Epithelial cell of proximal tubule (primary cell): ENCODE measurements at places on chromosomes 5 and 9.

GRCh38 chr5:14686517-14686916 lies 22.0 kb downstream of the OTULIN start:
- DNase-seq = no peak

DNA sequence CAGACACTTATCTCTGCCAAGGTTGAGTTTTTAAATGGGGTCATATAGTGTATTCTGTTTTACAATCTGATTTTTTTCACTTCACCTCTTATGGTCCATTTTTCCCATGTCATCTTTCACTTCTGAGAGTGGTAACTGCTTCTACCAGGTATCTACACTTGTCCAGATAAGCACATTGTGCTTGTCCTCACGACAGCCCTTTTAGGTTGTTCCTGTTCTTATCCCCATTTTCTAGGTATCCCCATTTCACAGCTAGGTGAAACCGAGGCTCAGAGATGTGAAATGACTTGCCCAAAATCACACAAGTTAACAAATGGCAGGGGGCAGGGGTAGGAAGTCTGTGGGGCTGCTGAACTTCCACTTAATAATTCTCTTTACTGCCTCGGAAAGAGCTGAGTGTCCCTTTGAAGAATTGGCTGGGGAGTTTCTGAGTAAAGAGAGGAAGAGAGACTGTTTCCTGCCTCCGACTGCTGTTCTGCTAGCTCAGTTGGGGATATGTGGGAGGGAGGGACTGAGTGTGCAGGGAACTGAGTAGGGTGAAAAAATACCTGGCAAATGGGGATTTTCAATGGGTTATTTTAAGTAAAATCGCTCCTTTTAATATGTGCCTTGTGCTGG lies 255.4 kb downstream of the GRIA1 start:
- DNase-seq = no peak

- no peak for DNase-seq
Observed at GRCh38 chr5:107551088-107551487, 119.6 kb downstream of the EFNA5 start.

- DNase-seq = no peak
Observed at GRCh38 chr9:87069690-87070089, 122.4 kb upstream of the GAS1 start.

- no peak for DNase-seq
Observed at GRCh38 chr5:105428451-105429380, 1866.1 kb upstream of the NUDT12 start.

- DNase-seq = no peak
Observed at GRCh38 chr5:75659791-75660450, 48.7 kb downstream of the ANKDD1B start.

DNA sequence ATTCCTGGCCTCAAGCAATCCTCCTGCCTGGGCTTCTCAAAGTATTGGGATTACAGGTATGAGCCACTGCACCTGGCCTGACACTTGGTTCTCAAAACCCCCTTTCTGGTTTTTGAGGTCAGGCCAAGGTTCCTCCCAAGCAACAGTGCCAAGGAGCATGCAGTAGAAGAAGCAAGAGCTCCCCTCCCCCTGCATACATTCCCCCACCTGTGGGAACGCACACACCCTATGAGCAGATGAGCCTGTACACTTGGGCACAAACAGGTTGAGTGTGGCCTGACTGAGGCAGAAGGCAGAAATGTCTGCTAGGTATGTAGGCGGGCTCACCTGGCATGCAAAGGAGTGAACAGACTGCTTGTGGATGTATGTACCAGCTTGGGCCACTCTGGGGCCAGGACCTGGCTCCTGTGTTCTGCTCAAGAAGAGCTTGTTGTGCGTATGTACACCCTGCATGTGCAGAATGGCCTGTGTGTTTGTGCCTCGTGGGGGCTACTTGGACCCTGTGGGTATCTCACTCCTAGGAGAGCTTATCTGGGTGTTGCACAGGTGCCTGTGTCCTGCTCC lies 1.7 kb downstream of the GPRIN1 start:
- no peak for DNase-seq

DNA sequence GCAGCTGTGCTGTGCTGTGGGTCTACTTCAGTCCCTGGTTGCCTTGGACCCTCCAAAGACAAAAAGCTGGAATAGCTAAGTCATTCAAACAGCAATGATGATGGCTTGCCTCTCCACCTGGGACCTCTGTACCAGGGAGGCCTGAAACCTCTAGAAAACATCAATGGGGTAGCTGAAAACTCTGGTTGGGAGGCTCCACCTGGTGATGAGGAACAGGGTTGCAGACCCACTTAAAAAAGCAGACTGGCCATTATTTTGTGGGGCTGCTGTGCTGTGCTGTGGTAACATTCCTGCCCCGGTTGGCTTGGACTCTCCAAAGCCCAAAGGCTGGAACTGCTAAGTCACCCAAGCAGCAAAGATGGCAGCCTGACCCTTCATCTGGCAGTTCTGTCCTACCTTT lies 839.3 kb upstream of the ARRDC3 start:
- no peak for DNase-seq

- DNase-seq = no peak
Observed at GRCh38 chr5:4020400-4020799, 424.8 kb downstream of the IRX1 start.

DNA sequence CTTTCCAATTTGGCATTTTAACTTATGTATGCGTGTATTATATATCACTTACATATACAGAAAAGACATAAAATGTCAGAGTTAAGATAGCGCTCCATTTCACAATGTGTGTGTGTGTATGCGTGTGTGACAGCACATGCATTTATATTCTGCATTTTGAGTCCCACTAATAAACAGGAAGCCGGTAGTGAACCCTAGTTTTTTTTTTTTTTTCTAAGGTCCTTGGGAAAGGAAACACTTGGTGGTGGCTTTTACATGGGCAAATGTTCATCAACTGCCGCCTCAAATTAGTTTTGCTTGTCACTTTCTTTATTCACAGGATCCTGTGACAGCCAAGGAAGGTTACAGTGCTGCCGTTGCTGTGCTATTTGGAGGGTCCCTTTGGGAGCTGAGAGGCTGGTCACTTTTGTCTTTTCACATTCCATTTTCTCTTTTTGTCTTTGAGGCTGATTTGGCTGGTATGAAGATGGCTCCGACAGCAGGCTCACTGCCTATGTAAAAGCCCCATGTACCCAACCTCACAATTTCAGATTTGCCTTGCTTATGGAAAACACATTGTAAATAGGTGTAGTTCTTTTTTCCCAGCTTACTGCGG lies 298.9 kb downstream of the CSNK1G3 start:
- no peak for DNase-seq

DNA sequence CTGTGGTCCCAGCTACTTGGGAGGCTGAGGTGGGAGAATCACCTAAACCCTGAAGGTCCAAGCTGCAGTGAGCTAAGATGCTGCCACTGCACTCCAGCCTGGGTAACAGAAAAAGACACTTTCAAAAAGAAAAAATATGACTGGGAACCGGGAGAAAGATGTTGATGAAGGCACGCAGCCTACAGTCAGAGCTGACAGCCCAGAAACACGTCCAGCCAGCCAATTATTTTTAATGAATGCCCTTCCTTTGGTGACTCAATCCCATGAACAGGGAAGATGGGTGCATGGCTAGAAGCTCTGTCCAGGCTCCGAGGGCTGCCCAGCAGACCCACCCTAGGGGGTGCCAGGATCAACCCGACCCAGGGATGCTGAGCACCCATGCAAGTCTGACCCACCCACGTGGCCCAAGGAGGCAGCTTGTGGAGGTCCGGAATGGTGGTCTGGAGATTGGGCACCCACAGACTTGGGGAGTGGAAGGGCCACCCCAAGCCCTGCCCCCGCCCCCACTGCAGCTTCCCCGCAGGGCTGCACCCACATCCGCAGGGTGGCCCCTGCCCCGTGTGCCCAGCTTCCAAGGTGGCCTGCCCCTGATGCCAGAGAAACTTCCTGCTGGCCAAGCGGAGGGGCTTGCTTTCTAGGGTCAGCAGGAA lies 51.0 kb downstream of the ADAMTS2 start:
- DNase-seq = no peak

- DNase-seq = no peak
Observed at GRCh38 chr9:37187713-37188439, 67.5 kb downstream of the ZCCHC7 start.

GRCh38 chr9:93948441-93949072 lies 6.6 kb downstream of the BARX1 start:
- no peak for DNase-seq

DNA sequence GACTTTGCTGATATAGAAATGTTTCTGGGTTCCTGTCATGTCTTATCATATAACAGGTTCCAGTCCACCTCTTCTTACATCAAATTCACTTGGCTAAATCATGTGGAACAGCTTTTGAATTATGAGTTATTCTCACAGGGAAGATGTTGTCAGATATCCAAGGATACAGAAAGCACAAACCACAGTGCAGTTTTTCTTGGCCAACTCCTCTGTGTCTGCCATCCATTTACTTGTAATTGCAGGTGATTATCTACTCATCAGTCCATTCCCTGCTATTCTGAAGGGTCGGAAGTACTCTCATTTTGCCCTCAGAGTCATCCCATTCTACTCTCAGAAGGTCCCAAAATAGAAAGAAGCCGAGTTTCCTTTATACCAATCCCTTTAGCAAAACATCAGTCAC lies 10.0 kb downstream of the MARCHF11 start:
- no peak for DNase-seq

GRCh38 chr9:20270161-20270560 lies 352.1 kb downstream of the MLLT3 start:
- no peak for DNase-seq

DNA sequence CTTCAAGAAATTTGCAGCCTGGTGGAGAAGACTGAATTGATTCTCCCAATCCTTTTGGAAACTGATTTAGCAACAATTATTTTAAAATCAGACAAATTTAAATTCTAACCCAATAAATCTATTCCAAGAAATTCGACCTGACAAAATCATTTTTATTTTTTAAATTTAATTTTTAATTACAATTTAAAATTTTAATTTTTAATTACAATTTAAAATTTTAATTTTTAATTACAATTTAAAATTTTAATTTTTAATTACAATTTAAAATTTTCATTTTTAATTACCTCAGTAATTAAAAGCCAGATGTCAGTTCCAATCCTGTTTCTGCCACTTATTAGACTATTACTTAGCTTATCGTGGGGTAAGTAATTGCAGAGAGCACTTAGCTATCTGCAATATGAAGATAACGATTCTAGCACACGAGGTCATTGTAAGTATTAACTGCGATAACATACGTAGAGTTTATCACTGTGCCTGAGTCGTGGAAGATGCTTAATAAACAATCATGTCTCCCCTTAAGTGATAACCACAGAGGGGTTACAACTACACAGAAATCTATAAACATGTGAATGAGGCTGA lies 346.4 kb upstream of the SLC24A2 start:
- no peak for DNase-seq

- no peak for DNase-seq
Observed at GRCh38 chr9:133275105-133276000, at the start of gene ABO. ABO (minus strand) TSS chr9:133275201.
